ENCODE measurements at places on chromosomes 5 and 9. TPM values are rescaled to one million over a fixed set of nuclear protein-coding genes. Genes with fewer than 3 reads are reported as not detected.

DNA sequence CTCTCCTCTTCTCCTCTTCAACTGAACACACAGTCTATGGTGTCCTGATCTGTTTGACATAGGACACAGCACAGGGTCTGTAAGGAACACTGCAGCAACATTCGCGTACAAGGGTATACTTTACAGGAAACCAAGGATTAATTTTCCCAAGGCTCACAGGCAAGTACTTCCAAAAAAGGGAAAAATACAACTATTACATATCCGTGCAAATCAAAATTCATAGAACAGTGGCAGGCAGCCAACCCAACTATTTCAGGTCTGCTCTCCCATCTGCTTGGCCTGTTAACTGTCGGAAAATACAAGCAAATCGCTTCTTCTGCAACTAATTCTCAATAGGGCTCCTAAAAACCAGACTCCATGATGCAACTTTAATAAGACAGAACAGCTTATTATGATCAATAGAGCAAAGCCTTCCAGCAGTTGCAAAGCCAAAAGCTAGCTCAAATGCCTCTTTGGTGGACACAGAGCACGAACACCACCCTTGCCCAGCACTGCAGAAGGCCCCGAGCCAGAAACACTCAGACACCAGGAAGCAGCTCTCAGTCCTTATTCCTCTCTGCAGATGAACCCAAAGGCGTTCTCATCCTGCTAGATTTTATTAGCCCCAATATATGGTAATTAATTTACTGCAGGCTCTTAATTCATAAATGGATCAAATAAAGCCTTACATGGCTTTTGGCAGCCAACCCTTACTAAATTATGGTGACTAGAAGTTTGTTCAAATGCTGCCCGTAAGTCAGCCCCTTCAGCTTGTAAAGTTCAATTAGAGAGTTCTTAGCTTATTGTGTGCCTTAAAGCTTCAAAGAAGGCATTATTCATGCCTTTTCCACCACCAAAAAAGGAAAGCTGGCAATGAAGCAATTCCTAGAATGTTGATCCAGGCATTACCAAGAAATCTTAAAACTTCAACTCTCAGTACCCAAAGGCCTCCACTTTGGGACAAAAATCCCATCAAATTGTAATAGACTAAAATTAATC lies 68.8 kb downstream of the ZNF608 start:
- peaks cover 70% of the 10 kb centered on the region for H3K4me1 ChIP-seq
- H3K27me3 ChIP-seq = no peaks in the 10 kb centered on the region
- no peak for DNase-seq
- H3K36me3 ChIP-seq = peaks cover 9% of the 10 kb centered on the region

- H3K4me3 ChIP-seq = no peak overlapping the region
- DNase-seq = no peak
- H3K4me1 ChIP-seq = peaks cover 9% of the 10 kb centered on the region
Measured at GRCh38 chr5:83401122-83401731, 70.3 kb upstream of the VCAN start.

GRCh38 chr5:169688106-169688505 lies 51.0 kb downstream of the DOCK2 start:
- no peaks in the 10 kb centered on the region for H3K27me3 ChIP-seq
- no peaks in the 10 kb centered on the region for H3K36me3 ChIP-seq
- no peak for DNase-seq

DNA sequence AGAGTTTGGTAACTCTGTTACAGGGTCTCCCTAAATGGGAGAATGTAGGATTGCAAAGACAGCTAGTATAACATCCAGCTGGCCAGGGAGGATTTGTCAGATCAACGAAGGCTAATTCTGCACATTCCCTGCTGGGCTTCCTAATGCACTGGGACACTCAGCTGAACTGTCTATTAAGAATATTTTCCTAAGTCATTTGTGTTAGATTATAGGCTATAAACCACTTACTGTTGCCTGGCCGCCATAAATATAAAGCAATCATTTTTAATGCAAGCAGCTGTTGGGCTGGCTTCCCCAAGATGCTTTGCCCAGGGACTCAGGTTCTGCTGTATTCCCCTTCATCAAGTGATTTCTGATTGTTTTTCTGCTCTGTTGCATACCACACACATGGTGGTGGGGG lies 35.3 kb upstream of the SLIT3 start:
- no peak overlapping the region for H3K4me3 ChIP-seq
- peaks cover 9% of the 10 kb centered on the region for H3K27me3 ChIP-seq
- no peaks in the 10 kb centered on the region for H3K36me3 ChIP-seq
- no peak for DNase-seq
- no peak overlapping the region for H3K27ac ChIP-seq

- no peak overlapping the region for H3K27ac ChIP-seq
- no peaks in the 10 kb centered on the region for H3K4me1 ChIP-seq
- no peaks in the 10 kb centered on the region for H3K36me3 ChIP-seq
- no peak overlapping the region for H3K4me3 ChIP-seq
- DNase-seq = no peak
Measured at GRCh38 chr9:110536822-110537221, 42.7 kb downstream of the SVEP1 start.

GRCh38 chr9:84153885-84154284 lies 173.3 kb downstream of the RMI1 start:
- H3K4me1 ChIP-seq = peaks cover 5% of the 10 kb centered on the region
- no peak overlapping the region for H3K4me3 ChIP-seq
- H3K27me3 ChIP-seq = no peaks in the 10 kb centered on the region

DNA sequence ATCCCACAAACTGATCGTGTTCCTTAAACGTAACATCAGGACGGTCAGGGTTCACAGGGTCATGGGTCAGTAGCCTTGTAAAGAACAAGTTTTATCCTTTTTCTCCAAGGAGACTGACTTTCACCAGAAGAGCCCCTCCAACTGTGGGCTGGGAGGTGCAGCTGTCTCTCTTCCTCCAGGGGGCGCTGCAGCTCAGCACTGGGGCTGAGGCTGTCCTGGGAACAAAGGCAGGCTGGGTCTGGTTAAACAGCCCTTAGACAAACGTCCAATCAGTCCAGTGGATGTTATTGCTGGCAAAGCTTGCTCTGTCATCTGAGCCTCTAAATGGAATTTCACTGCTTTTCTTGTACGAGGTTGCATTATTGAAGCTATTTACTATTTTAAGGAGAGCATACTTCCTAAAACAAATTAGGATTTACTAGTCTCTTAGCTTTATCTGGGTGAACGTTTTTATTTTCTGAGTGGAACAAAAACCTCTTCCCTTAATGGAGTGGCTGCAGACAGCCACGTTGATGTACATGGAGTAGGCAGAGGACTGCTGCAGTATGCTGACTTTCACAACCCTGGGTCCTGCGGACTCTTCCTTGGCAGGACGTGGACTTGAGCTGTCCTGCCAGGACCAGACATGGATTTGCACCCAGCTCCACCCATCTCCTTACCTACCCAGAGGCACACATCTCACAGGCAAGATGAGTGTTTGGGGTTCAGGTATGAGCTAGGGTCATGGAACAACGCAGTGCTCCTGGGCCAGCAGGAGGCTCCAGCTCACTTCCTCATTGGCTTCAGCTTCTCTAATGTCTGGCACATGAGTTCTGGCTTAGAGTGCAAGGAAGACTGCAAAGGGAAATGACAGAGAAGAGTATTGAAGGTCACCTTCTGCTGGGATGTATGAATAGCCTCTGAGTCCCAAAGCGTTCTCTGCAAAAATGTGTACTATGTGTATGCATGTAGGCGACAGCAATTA lies 7.8 kb downstream of the EXOSC2 start:
- H3K27me3 ChIP-seq = no peaks in the 10 kb centered on the region
- peak overlapping the region; percentile 53 for H3K4me3 ChIP-seq
- H3K4me1 ChIP-seq = peaks cover 28% of the 10 kb centered on the region
- H3K36me3 ChIP-seq = peaks cover 32% of the 10 kb centered on the region
- DNase-seq = peak; percentile 94

DNA sequence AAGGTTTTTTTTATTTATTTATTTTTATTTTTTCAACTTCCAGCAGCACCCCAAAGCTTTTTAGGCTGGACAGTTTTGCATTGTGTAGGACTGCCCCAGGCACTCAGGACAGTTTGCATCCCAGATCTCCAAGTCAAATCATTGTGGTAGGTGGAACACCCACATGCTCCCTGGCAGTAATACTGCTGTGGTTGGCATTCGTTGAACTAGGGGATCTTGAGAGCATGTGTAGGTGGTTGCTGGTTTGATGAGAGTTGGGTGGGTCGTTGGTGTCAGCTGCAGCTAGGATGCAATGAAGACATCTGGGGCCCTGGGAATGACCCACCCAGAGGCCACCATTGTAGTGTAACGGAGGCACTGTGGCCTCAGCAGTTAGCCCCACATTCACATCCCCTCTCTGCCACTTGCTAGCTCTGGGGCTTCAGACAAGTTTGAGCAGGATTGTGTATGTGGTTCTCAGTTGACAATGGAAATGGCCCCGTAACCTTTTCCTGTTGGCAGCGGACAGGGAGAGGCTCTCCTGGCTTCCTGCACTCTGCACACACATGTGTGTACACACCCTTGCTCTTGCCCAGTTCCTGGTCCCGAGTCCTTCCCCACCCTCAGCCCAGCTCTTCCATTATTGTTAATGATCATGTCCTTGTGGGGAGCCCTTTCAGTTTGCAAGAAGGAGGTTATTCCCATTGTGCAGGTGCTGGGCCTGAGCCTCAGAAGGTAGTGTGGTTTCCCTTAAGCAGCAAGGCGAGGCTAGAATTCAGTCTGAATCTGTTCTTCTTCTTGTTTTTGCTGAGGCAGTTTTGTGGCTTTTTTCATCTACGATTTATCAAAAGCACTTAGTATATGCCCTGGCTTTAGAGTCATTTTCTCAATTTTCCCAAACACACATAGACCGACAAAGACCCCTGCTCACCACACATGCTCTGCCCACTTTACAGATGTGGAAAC lies 46.5 kb downstream of the PPARGC1B start:
- DNase-seq = no peak
- H3K27ac ChIP-seq = peak overlapping the region; percentile 8
- no peaks in the 10 kb centered on the region for H3K27me3 ChIP-seq

DNA sequence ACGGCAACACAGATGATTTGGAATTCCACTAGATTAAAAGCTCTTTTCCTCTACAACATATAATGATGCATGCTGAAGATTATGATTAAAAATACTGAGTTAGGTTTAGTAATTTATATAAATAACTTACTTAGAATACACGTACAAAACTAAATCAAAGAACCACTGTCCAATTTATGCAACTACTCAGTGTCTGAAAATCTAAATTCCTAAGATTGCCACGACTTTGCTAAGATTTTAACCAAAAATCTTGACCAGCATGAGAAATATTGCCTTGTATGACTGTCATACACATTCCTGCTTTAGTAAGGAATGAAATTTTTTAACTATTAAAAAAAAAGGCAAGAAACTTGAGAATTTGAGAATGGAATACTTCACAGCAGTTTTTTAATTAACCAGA lies 292.4 kb downstream of the ZNF608 start:
- H3K4me1 ChIP-seq = peaks cover 76% of the 10 kb centered on the region
- peak overlapping the region; percentile 63 for H3K27ac ChIP-seq
- no peak overlapping the region for H3K4me3 ChIP-seq
- H3K27me3 ChIP-seq = no peaks in the 10 kb centered on the region

- DNase-seq = no peak
- peaks cover 3% of the 10 kb centered on the region for H3K27me3 ChIP-seq
- H3K4me1 ChIP-seq = peaks cover 4% of the 10 kb centered on the region
- H3K4me3 ChIP-seq = no peak overlapping the region
- H3K27ac ChIP-seq = no peak overlapping the region
Measured at GRCh38 chr9:135667463-135668001, 4.4 kb downstream of the LCN9 start.

- H3K4me1 ChIP-seq = peaks cover 4% of the 10 kb centered on the region
- H3K27me3 ChIP-seq = peaks cover 20% of the 10 kb centered on the region
- H3K27ac ChIP-seq = peak overlapping the region; percentile 38
- DNase-seq = no peak
- no peak overlapping the region for H3K4me3 ChIP-seq
Measured at GRCh38 chr5:168914491-168914890, 335.3 kb upstream of the PANK3 start.

DNA sequence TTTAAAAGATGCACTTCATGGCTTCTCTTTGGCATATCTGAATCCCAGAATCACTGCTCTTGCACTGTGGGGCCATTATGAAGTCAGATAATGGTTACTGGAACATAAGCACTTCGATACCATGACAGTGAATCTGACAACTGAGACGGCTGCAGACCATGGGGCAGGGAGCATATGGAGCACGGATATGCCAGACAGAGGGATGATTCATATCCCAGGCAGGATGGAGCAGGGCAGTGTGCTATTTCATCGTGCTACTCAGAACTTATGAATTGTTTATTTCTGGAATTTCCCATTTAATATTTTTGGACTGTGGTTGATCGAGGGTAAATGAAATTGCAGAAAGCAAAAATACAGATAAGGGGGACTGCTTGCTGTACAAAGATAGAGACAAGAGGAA lies 145.0 kb downstream of the EGFLAM start:
- no peak overlapping the region for H3K27ac ChIP-seq
- H3K27me3 ChIP-seq = peaks cover 4% of the 10 kb centered on the region
- H3K36me3 ChIP-seq = peaks cover 2% of the 10 kb centered on the region
- H3K4me3 ChIP-seq = no peak overlapping the region
- H3K4me1 ChIP-seq = peaks cover 11% of the 10 kb centered on the region

DNA sequence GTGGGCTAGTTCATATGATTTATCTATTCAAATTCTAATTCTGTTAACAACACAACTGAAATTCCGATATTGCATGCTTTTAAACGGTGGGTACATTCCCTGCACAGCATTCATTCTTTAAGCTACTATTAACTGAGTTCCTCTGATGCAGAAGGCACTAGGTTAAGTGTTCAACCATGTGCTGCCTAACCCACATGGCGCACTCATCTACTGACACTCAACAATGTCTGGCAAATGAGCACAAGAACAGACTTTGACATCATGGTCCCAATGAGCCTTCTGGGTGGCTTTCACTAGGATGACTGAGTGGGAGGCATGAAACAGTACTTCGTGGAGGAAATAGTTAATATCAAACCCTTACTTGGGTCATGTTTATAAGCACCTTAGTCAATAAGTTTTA lies 10.2 kb downstream of the NREP start:
- peaks cover 29% of the 10 kb centered on the region for H3K36me3 ChIP-seq
- no peak overlapping the region for H3K4me3 ChIP-seq
- H3K27ac ChIP-seq = no peak overlapping the region
- H3K4me1 ChIP-seq = peaks cover 53% of the 10 kb centered on the region
- H3K27me3 ChIP-seq = no peaks in the 10 kb centered on the region

DNA sequence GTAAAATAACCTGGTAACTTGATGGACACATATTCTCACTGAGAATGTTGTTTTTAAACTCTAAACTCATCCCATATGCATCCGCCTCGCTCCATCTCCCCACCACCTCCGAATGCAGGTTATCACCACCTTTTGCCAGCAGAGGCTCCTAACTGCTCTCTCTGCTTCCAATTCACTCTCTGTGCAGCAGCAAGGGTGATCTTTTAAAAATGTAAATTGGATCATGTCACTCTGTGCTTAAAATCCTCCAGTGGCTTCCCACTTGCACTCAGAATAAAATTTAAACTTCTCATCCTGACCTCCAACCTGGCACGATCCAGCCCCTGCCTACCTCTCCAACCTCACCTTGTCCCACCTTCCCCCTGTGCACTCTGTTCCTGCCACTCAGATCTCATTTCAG lies 317.2 kb downstream of the ZSWIM6 start:
- H3K4me3 ChIP-seq = no peak overlapping the region
- H3K4me1 ChIP-seq = peaks cover 12% of the 10 kb centered on the region
- no peaks in the 10 kb centered on the region for H3K27me3 ChIP-seq

- H3K27me3 ChIP-seq = no peaks in the 10 kb centered on the region
- no peak for DNase-seq
- no peak overlapping the region for H3K27ac ChIP-seq
- peaks cover 5% of the 10 kb centered on the region for H3K4me1 ChIP-seq
Measured at GRCh38 chr9:27383524-27383923, 86.6 kb upstream of the EQTN start.

Gene SHOC1
- total RNA-seq = not detected

Gene CYFIP2
- total RNA-seq = 74.5 TPM

Gene SMIM3
- total RNA-seq = 5.7 TPM

Gene SPATA31C1
- 1.4 TPM for total RNA-seq

Gene LPAR1
- total RNA-seq = 11.3 TPM

Gene RETREG1
- total RNA-seq = 6.2 TPM

Gene EIF4E1B
- total RNA-seq = not detected

Gene CDH9
- total RNA-seq = 0.14 TPM

Gene GFPT2
- 11.1 TPM for total RNA-seq

Gene ANKH
- total RNA-seq = 28.6 TPM

Gene INSYN2B
- total RNA-seq = 0.35 TPM

Gene GPX8
- total RNA-seq = 49.0 TPM
